Endothelial cell (in vitro differentiated cells): ENCODE measurements at places on chromosomes 1 and 21. TPM values are rescaled to one million over a fixed set of nuclear protein-coding genes. Genes with fewer than 3 reads are reported as not detected.
A peak's percentile ranks its signal among the peaks of the same experiment; 100 is the strongest.

GRCh38 chr1:84259376-84259775 is 42.1 kb upstream of the SAMD13 start:
- no peaks in the 10 kb centered on the region for H3K36me3 ChIP-seq
- H3K4me1 ChIP-seq: peaks cover 3% of the 10 kb centered on the region
- no peak overlapping the region for H3K4me3 ChIP-seq
- no peak overlapping the region for H3K27ac ChIP-seq
- H3K27me3 ChIP-seq: peaks cover 1% of the 10 kb centered on the region

GRCh38 chr1:53308506-53308905 is 19.4 kb downstream of the LRP8 start:
- H3K36me3 ChIP-seq: peaks cover 11% of the 10 kb centered on the region
- DNase-seq: no peak
- no peak overlapping the region for H3K4me3 ChIP-seq

DNA sequence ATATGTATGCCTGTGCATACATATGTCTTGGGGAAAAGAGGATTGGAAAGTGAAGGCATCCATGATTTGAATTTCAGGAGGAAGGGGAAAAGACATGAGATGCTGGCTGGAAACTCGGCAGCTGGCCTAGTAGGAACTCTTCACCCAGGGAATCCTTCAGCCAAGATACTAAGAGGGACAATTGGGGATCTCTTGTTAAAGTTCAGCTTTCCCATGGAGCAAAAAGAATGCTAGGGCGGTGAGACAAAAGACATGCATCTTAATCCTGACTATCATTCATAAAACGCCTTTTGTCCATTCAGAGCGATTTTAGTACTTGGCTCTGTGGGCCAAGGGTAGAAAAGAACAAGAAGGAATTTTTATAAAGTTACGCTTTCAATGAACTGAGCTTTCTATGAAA is 20.5 kb downstream of the PDPN start:
- H3K27me3 ChIP-seq: no peaks in the 10 kb centered on the region
- no peaks in the 10 kb centered on the region for H3K4me1 ChIP-seq

The LGR6 gene
- total RNA-seq: 0.23 TPM

The CYB561D1 gene
- 7.8 TPM for total RNA-seq

DNA sequence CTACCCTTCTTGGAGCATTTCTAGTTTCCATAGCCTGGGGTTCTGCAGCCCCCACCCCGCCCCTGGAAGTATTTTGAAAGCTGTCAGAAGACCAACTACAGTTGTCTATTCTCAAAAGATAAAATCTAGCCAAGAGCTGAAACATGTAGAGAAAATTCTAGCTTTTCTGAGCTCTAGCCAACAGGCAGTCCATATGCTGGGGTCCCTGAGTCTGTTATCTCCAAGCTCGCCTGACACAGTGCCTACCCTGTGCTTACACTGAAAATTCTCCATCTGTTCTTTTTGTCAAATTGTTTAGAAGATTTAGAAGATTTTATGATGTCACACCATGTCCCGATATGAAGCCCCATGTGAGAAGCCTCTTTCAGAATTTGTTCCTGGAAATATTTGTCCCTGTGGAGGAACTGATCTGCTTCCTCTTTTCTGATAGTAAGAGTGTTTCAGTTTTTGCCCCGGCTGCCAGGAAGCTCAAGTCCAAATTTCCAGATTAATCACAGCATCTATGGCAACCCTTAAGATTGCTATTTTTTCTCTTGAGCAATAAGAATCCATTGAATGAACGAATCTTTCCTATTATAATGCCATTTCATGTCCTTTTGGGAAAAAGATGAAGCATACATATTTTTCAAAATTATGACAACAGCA is 23.7 kb upstream of the CSF3R start:
- H3K4me1 ChIP-seq: no peaks in the 10 kb centered on the region
- DNase-seq: no peak
- no peak overlapping the region for H3K4me3 ChIP-seq
- H3K27me3 ChIP-seq: no peaks in the 10 kb centered on the region
- no peak overlapping the region for H3K27ac ChIP-seq
- no peaks in the 10 kb centered on the region for H3K36me3 ChIP-seq

The SNAP47 gene
- total RNA-seq: 32.2 TPM

- H3K4me1 ChIP-seq: peaks cover 25% of the 10 kb centered on the region
- no peak for DNase-seq
- peak overlapping the region; percentile 49 for H3K27ac ChIP-seq
- H3K36me3 ChIP-seq: peaks cover 9% of the 10 kb centered on the region
Measured at GRCh38 chr1:69319287-69319686, 248.4 kb upstream of the LRRC7 start.

DNA sequence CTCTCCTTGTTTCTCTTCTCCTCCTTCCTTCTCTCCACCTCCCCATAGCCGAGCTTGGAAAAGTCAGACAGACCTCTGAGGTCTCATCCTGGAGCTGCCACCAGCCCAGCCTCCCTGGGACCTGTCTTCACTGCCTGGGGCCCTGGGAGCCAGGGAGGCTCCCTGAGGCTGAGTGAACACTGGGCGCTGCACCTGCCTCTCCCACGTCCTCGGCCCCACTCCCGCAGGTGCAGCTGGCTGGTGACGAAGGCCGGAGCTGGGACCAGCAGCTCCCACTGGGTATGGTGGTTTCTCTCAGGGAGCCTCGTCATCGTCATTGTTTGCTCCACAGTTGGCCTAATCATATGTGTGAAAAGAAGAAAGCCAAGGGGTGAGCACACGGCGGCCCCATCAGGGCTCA is 5.3 kb downstream of the TNFRSF14 start:
- H3K4me1 ChIP-seq: no peaks in the 10 kb centered on the region
- no peak overlapping the region for H3K27ac ChIP-seq
- no peak overlapping the region for H3K4me3 ChIP-seq
- no peak for DNase-seq

- no peaks in the 10 kb centered on the region for H3K36me3 ChIP-seq
- H3K4me1 ChIP-seq: peaks cover 6% of the 10 kb centered on the region
- peaks cover 3% of the 10 kb centered on the region for H3K27me3 ChIP-seq
Measured at GRCh38 chr1:30668546-30669327, 54.6 kb downstream of the MATN1 start.

- DNase-seq: no peak
- peaks cover 10% of the 10 kb centered on the region for H3K36me3 ChIP-seq
- no peak overlapping the region for H3K27ac ChIP-seq
- no peak overlapping the region for H3K4me3 ChIP-seq
Measured at GRCh38 chr1:16920951-16921350, 780 bp upstream of the CROCC start.

The C1orf94 gene
- total RNA-seq: not detected

DNA sequence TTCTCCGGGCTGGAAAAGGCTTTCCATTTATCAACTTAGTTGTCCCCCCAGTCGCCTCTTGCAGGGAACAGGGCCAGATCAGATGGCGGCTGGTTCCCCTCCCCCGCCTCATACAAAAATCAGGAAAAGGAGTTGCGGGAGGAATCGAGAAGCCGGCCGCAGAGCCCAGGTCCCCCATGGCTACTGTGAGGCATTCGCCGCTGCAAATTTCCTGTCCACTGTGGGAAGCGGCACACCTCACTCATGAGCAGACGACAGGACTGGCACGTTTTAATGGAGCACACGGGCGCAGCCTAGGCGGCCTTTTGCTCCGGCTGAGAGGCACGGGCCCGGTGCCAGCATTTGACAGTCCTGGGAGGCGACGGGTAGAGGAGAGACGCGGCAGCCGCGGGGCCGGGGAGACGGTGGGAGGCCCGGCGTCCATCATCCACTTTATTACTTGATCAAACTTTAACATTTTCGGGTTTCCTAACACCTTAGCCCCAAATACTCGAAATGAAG is 1.1 kb downstream of the GNG4 start:
- peaks cover 16% of the 10 kb centered on the region for H3K4me1 ChIP-seq
- peak overlapping the region; percentile 84 for H3K4me3 ChIP-seq
- peaks cover 13% of the 10 kb centered on the region for H3K27me3 ChIP-seq
- H3K27ac ChIP-seq: no peak overlapping the region

DNA sequence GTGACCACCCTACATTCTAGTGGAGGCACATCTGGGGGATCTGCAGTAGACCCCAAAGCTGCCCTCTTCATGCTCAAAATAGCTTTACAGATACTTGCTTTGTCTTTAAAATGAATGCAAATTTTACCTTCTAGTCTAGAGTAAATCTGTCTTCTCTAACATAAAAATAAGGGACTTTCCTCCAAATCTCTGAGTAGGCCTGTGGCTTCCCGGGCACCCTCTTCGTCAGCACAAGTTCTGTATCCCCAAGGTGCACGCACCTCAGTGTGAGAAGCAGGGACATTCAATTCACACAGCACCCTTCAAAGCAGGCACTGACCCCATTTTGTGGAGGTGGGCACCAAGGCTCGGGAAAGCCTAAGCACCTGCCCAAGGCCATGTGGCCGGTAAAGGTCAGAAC is 19.0 kb downstream of the MEF2D start:
- H3K36me3 ChIP-seq: peaks cover 49% of the 10 kb centered on the region
- no peak overlapping the region for H3K27ac ChIP-seq
- H3K27me3 ChIP-seq: peaks cover 8% of the 10 kb centered on the region
- peaks cover 11% of the 10 kb centered on the region for H3K4me1 ChIP-seq
- DNase-seq: no peak
- H3K4me3 ChIP-seq: peak overlapping the region; percentile 1

GRCh38 chr1:74356493-74356892 is 121.3 kb downstream of the TNNI3K start:
- no peak for DNase-seq
- H3K36me3 ChIP-seq: no peaks in the 10 kb centered on the region
- no peak overlapping the region for H3K27ac ChIP-seq
- no peaks in the 10 kb centered on the region for H3K4me1 ChIP-seq
- H3K4me3 ChIP-seq: no peak overlapping the region

- H3K4me1 ChIP-seq: peaks cover 14% of the 10 kb centered on the region
- peak overlapping the region; percentile 44 for H3K4me3 ChIP-seq
- H3K27me3 ChIP-seq: peaks cover 14% of the 10 kb centered on the region
- no peaks in the 10 kb centered on the region for H3K36me3 ChIP-seq
- peak overlapping the region; percentile 55 for H3K27ac ChIP-seq
Measured at GRCh38 chr1:161531986-161532643, 7.8 kb downstream of the HSPA6 start.

DNA sequence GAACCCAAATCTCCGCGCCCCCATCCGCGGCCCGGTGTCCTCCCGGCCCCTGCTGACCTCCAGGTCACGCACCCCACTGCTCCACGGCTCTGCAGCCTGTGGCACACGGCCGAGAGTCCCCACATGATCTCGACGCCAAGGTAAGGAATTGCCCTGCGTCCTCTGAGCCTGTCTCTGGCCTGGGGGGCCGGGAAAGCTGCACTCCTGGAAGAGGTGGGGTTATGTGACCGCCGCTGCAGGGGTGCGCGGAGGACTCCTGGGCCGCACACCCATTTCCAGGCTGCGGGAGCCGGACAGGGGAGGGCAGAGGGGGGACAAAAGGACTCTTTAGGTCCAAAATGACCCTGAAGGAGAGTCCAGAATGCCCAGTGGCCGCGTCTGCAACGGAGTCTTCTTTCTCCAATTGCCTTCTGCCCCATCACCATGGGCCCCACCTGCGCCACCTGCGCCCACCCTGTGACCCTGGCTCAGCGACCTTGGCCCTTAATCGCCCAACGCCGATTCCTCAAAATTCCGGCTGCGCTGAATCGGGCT is 997 bp upstream of the SIM2 start:
- H3K4me1 ChIP-seq: peaks cover 32% of the 10 kb centered on the region
- H3K4me3 ChIP-seq: peak overlapping the region; percentile 73
- H3K36me3 ChIP-seq: peaks cover 9% of the 10 kb centered on the region
- H3K27ac ChIP-seq: no peak overlapping the region
- peaks cover 47% of the 10 kb centered on the region for H3K27me3 ChIP-seq

DNA sequence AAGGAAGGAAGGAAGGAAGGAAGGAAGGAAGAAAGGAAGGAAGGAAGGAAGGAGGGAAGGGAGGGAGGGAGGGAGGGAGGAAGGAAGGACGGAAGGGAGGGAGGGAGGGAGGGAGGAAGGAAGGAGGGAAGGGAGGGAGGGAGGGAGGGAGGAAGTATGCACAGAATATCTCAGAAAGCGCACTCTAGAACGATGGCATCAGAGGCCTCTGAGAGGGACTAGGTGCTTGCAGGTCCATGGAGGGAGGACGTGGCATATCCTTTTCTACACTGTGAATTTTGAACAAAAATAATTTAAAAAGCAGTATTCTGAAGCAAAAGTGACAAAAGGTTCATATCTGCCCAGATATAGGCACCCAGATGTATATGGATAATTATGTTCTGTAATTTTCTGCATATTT is 65.5 kb downstream of the SYF2 start:
- peaks cover 1% of the 10 kb centered on the region for H3K27me3 ChIP-seq
- no peaks in the 10 kb centered on the region for H3K36me3 ChIP-seq
- DNase-seq: no peak
- H3K27ac ChIP-seq: no peak overlapping the region
- no peak overlapping the region for H3K4me3 ChIP-seq

- DNase-seq: peak; percentile 53
- no peaks in the 10 kb centered on the region for H3K36me3 ChIP-seq
- H3K4me1 ChIP-seq: peaks cover 10% of the 10 kb centered on the region
- peaks cover 2% of the 10 kb centered on the region for H3K27me3 ChIP-seq
- no peak overlapping the region for H3K4me3 ChIP-seq
Measured at GRCh38 chr1:119544165-119544762, 37.3 kb downstream of the HSD3B1 start.

The RNASEL gene
- total RNA-seq: 2.3 TPM

The KRTAP21-2 gene
- total RNA-seq: not detected

DNA sequence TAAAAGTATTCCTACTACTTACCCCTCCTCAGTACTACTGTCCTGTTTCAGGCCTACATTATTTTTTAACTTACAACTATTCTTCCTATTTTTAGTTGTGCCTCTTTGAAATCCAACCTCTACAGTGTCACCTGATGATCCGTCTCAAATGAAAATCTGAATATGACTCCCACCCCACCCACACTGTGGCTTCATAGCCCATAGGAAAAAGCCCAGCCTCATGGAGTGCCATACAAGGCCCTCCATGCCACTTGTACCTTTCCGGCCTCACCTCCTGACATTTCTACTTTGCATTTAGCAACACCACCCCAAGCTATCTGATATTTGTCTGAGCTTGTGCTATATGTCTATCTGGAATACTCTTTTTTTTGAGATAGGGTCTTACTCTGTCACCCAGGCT is 49.3 kb downstream of the TRAF5 start:
- no peak for DNase-seq
- H3K4me3 ChIP-seq: no peak overlapping the region
- H3K27me3 ChIP-seq: no peaks in the 10 kb centered on the region
- H3K36me3 ChIP-seq: no peaks in the 10 kb centered on the region
- H3K27ac ChIP-seq: no peak overlapping the region

GRCh38 chr1:5826601-5827000 is 165.6 kb downstream of the NPHP4 start:
- no peak for DNase-seq
- H3K27me3 ChIP-seq: peaks cover 9% of the 10 kb centered on the region
- H3K4me3 ChIP-seq: no peak overlapping the region
- H3K27ac ChIP-seq: no peak overlapping the region
